ENCODE measurements at places on chromosomes 2 and 18. TPM values are rescaled to one million over a fixed set of nuclear protein-coding genes. Genes with fewer than 3 reads are reported as not detected.
A peak's percentile ranks its signal among the peaks of the same experiment; 100 is the strongest.

- no peak overlapping the region for H3K4me3 ChIP-seq
- no peaks in the 10 kb centered on the region for H3K36me3 ChIP-seq
- H3K27ac ChIP-seq: no peak overlapping the region
- no peaks in the 10 kb centered on the region for H3K27me3 ChIP-seq
These were observed 89.5 kb downstream of the ZFP36L2 start for GRCh38 chr2:43136876-43137275.

- peak; percentile 40 for DNase-seq
- H3K4me3 ChIP-seq: no peak overlapping the region
- peaks cover 27% of the 10 kb centered on the region for H3K4me1 ChIP-seq
- no peak overlapping the region for H3K27ac ChIP-seq
These were observed 62.6 kb downstream of the SMAD7 start for GRCh38 chr18:48887905-48888772.

Gene FOXD4L1
- 0.14 TPM for total RNA-seq

Gene CAD
- 12.8 TPM for total RNA-seq

DNA sequence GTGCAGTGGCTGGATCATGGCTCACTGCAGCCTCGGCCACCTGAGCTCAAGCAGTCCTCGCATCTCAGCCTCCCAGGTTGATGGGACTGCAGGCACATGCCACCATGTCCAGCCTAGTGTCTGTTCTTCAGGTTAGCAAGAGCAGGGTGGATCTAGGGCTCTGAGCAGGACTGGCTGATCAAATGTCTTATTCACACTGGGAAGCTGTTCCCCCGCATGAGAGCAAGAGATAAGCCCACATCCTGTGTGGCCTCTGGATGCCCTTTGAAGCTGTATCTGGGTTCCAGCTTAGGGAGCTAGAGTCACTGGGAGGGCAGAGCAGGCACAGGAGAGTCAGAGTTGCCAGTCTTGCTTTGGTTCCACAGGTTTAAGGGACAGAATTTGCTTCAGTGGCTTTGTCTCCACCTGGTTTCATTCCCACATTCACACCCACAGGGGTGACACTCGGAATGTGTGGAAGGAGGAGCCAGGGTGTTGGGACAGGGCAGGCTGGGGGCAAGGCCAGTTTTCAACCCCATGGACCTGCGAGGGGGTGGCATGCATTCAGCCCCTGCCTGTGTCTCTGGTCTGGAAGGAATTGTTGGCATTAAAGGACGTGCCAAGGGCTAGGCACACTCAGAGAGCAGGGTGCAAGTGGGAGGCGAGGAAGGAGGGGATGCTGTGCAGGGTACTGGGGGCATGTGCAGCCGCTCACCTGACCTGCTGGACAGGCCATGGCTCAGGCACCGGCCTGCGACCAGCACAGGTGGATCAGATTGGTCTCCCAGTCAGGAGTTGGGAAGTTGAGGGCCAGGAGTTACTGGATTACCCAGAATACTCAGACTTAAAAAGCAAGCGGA, 24.5 kb downstream of the PTPN18 start:
- H3K36me3 ChIP-seq: peaks cover 4% of the 10 kb centered on the region
- DNase-seq: peak; percentile 38
- H3K4me1 ChIP-seq: no peaks in the 10 kb centered on the region
- no peaks in the 10 kb centered on the region for H3K27me3 ChIP-seq
- no peak overlapping the region for H3K27ac ChIP-seq

- no peak overlapping the region for H3K4me3 ChIP-seq
- H3K27me3 ChIP-seq: no peaks in the 10 kb centered on the region
- no peaks in the 10 kb centered on the region for H3K4me1 ChIP-seq
- H3K36me3 ChIP-seq: no peaks in the 10 kb centered on the region
These were observed 57.0 kb upstream of the ZC3H15 start for GRCh38 chr2:186429104-186429503.

Gene PLEKHH2
- total RNA-seq: 51.9 TPM

DNA sequence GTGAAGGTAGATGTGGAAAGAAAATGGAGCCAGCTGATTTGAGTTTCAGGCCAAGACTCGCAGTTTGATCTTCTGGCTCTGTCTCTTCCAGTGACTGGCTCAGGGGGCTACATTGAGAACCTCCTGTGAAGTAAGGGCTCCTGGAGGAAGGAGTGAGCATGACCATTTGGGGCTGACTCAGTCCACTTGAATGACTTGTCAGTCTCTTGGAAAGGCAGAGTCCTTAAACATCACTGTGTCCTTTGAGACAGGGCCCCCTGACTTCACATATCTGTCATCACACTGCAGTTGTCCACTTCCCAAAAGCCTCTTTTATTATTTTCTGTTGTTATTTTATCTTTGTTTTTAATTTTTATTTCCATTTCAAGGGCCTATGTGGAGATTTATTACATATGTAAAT, 204.6 kb upstream of the APCDD1 start:
- no peak overlapping the region for H3K27ac ChIP-seq
- H3K36me3 ChIP-seq: no peaks in the 10 kb centered on the region
- H3K27me3 ChIP-seq: peaks cover 14% of the 10 kb centered on the region
- no peak for DNase-seq
